ENCODE measurements at places on chromosomes 5 and 9.

GRCh38 chr9:87710443-87710842 is 15.5 kb upstream of the CTSL start:
- no peak for DNase-seq

DNA sequence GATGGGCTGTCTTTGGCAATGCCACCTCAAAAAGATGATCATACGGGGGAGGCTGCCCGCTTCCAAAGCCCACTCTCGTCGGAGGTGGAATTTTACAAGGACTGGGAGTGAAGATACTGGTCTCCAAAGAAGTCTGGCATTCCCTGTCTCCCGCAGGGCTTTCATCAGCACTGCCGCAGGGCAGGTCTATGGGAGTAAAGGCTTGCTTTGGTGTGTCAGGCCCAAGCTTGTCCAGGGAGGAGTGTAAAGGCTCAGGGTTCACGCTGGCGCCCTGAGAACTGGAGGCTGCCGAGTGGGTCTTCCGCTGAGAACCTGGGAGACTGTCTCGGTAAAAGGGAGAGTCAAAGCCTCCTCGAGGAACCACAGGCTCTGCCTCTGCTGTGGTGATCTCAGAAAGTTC is 27.0 kb downstream of the SPACA9 start:
- no peak for DNase-seq

GRCh38 chr5:58299256-58299655 is 160.6 kb downstream of the PLK2 start:
- no peak for DNase-seq

DNA sequence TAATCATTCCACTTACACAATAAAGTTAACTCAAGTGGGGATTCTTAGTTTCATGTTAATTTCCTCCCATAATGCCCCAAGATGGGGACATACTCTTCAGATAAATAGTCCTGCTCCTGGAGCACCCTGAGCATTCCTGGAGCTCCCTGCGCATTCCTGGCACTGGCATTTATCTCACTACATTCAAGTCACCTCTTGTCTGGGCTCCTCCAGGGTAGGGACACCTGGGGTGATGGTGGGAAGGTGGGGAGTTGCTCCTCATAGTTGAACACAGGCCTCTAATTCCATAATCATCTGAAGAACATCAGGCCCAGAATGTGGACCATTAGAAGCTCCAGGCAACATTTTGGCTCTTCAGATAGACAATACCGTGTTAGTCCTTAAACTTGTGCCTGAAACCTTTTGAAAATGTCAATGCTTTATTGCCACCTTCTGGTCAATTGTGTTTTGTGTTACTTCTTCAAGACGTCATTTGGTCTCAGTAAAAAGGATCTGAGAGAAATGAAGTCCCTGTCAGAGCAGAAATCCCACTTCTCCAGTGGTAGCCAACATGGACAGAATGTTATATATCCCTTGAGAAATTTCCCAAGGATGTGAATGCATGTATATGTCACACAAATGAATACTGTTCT is 14.2 kb upstream of the AGGF1 start:
- DNase-seq: no peak

GRCh38 chr9:117926031-117926658 is 221.9 kb downstream of the TLR4 start:
- DNase-seq: no peak

- no peak for DNase-seq
Measured at GRCh38 chr5:61765471-61765870, 433.4 kb downstream of the ZSWIM6 start.

DNA sequence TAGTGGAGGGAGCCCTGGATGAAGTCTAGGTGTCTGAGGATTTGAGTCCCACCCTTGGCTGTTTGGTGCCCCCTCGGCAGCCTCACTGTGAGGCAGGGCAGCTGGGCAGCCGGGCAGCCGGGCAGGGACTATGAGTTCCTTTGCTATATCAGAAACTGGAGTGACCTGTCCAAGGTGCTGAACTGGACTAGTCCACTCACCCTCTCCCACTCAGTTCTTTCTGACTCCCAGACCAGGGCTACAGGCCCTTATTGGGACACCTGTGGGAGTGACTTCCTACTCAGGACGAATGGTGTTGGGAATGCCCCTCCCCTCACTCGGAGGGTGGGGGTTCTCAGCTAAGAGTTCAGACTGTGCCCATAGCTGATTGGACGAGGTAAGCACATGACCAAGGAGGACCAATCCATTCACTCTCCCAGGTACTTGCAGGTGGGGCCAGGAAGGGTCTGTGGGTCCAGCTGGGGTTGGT is 34.1 kb upstream of the RAPGEF1 start:
- DNase-seq: peak; percentile 47

DNA sequence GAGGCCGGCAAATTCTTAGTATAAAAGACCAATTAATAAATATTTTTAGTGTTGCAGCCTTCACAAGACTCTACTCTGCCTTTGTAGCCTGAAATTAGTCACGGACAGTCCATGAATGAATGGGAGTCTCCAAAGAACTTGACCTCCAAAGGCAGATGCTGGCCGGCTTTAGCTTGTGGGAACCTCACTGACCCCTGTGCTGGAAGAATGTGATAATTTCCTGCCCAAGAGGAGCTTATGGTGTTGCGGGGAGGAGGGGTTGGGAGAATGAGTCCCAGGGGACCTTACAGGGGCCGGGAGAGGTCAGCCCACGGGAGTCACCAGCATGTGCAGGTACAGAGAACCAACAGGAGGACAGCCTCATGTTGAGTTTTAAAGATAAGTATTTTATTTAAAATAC is 143.1 kb downstream of the IRX2 start:
- DNase-seq: no peak

DNA sequence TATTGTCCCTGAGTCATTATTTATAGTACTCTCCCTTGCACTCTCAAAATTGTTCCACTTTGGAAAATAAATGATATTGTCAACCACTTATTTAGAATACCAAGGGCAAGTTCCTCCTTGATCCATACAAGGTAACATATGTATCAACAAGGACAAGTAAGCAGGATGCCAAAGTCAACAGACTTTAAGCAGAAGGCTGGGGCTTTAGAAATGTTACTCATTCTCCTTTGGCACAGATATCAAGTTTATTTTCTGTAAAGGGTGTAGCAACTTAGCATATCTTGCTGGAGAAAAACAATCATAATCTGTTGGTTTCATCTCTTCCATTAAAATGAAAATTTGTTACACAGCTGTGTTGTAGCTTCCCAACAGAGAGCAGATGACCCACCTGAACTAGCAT is 248.7 kb upstream of the SLC30A5 start:
- DNase-seq: no peak

GRCh38 chr5:1546556-1546955 is 22.8 kb upstream of the LPCAT1 start:
- peak; percentile 35 for DNase-seq

GRCh38 chr5:108924457-108924961 is 176.8 kb downstream of the FER start:
- no peak for DNase-seq

DNA sequence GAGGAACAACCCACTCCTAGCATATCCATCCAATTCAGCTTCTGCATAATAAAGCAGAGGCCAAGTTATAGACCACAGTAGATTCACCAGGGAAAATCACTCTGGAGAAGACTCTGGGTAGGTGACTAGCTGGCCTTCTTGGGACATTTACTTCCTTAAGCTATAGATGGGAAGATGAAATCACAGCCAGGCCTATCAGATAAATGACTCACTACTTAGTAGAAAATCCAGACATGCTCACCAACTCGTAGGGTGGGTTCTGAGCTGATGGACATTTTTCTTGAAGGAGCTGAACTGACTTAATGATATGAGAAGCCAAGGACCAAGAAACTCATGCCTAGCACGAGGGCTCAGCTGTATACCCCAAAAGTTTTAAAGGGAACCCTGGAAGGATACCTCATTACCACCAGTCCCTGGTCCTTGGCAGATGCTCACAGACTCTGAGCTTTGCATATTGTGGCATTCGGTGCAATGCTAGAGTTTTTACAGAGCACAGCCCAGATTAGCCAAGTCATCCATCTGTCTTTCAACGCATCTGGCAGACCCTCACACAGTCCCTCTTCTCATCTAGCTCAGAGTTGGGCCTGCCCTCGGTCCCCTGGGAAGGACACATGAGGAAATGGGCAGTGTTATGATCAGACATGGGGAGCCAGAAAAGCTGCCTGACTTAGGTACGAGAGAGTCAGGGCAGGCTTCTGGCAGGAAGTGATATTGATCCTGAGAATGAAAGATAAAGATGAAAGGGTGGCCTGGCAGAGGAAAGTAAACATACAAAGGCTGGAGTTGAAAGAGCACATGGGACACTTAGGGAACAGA is 15.0 kb downstream of the ACSL6 start:
- DNase-seq: no peak

- DNase-seq: peak; percentile 51
Measured at GRCh38 chr5:6576861-6577501, 55.9 kb downstream of the NSUN2 start.

- DNase-seq: no peak
Measured at GRCh38 chr5:78887384-78888118, 97.6 kb downstream of the ARSB start.

GRCh38 chr5:87781976-87782375 is 369.2 kb upstream of the CCNH start:
- DNase-seq: no peak

DNA sequence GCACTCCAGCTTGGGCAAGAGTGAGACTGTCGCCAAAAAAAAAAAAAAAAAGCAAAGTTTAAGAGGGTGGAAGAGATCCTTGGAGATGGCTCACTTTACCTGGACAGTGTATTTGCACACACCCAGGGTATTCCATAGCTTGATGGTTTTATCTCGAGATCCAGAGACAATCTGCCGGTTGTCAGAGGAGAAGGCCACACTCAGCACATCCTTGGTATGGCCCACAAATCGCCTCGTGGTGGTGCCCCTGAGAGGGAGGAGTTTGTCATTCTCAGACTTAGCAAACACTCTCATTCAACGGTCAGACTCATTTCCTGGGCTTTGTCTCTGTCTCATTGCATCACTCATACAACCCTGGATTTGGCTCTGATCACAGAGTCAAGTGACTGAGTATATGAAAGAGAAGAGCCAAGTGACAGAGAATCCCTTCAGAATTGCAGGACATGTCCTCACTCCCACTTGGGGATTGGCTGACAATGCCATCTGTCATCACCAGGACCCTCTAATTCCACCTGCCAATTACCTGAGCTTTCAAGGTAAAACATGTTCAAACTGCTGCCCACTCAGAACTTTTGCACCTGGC is 2.2 kb downstream of the RACK1 start:
- no peak for DNase-seq

- no peak for DNase-seq
Measured at GRCh38 chr5:136230176-136230575, 37.2 kb upstream of the SMIM32 start.

GRCh38 chr5:76762484-76762883 is 46.6 kb downstream of the F2R start:
- no peak for DNase-seq
